MCF 10A (cell line): ENCODE measurements at places on chromosomes 7 and 10. TPM values are rescaled to one million over a fixed set of nuclear protein-coding genes. Genes with fewer than 3 reads are reported as not detected.
A peak's percentile ranks its signal among the peaks of the same experiment; 100 is the strongest.

The LMBR1 gene
- total RNA-seq = 95.6 and 105 TPM in 2 replicates

- no peaks in the 10 kb centered on the region for H3K4me1 ChIP-seq
- H3K4me3 ChIP-seq = no peak overlapping the region
- H3K27me3 ChIP-seq = peaks cover 73% of the 10 kb centered on the region
- H3K27ac ChIP-seq = no peak overlapping the region
- no peak for DNase-seq
Observed at GRCh38 chr7:45224832-45225231, 67.2 kb downstream of the RAMP3 start.

GRCh38 chr10:32948451-32948850 lies 9.6 kb downstream of the ITGB1 start:
- peak overlapping the region; percentile 51 for H3K27ac ChIP-seq
- no peaks in the 10 kb centered on the region for H3K27me3 ChIP-seq
- peaks cover 59% of the 10 kb centered on the region for H3K4me1 ChIP-seq
- H3K4me3 ChIP-seq = no peak overlapping the region

DNA sequence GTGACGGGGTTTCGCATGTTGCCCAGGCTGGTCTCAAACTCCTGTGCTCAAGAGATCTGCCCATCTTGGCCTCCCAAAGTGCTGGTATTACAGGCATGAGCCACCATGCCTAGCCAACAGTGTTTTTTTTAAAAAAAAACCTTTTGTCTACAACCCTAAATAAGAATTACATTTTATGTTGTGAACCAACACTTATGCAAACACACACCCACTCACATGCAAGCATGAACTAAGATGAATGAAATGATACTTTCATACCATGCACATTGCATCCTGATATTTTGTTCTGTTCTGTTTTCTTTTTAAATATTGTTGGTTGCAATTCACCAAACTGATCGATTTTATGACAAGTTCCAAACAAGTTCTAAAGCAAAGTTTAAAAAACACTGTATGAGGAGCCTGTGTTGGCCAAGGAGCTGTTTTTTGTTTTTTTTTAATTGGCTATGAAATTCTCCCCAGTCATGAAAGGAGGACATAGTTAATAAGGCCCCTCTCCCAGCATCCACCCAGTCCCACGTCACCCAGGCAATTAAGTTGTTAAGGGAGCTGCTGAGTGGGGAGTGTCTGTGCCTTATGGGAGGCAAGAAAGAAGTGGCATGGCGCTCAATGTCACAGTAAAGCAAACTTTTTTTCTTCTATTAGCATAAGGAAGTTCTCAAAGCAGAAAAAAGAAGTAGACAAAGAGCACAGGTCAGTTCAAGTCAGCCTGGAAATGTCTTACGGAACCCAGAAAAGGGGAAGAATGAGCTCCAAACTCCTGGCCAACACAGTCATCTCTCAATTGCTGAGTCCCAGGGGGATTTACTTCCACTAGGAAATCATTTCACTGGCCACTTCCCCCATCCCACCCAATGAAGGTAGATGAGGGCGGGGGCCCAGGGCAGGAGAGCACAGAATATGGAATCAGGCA lies 50.1 kb downstream of the NOD1 start:
- H3K4me1 ChIP-seq = no peaks in the 10 kb centered on the region
- peaks cover 39% of the 10 kb centered on the region for H3K36me3 ChIP-seq
- DNase-seq = no peak
- no peaks in the 10 kb centered on the region for H3K27me3 ChIP-seq

DNA sequence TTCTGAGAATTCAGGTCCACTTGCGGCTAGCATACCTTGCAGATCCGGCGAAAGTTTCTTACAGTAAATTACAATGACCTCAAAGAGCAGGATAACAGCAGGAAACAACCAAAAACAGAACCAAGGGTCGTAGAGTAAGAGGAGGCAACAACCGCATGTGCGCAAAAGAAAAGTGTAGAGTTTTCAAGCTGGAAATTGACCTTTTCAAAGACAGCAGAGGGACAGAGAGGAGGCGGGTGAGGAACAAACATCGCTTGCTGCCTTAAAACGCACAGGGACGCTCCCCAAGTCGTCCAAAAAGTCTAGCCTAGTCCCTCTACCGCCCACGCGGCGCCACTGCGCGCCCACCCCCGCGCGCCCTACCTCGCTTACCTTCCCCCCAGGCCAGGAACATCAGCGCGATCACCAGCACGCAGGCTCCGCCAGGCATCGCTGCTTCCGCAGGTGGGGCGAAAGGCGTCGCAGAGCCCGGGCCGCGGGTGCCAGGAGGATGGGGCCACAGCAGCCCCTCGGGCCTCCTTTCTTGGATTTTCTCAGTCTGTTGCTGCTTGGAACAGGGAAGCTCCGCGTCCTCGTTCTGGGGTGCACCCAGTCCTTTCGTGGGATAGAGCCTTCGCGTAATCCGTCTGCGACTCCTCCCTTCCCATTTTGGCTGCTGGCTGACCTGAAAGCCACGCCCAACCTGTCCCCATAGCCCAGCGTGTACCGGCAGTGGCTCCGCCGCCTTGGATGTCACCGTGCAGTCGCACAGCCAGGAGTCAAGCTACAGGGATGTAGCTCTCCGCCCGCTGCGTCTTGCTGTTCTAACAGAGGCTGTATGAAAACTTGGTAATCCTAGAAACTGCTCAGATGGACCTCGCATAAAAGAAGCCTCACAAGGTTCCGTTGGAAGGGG lies at the start of gene VWDE:
Gene VWDE (minus strand): TSS at position 579 of the 895 bp plus-strand sequence. CDS start 149 bp downstream, at position 430.
- peak; percentile 49 for DNase-seq
- H3K4me3 ChIP-seq = peak within 1 kb of the TSS; percentile 75
- H3K27me3 ChIP-seq = peaks cover 16% of the 10 kb centered on the region

GRCh38 chr10:70759781-70760180 lies 25.4 kb downstream of the TBATA start:
- H3K4me3 ChIP-seq = no peak overlapping the region
- peak; percentile 79 for DNase-seq
- no peak overlapping the region for H3K27ac ChIP-seq
- H3K27me3 ChIP-seq = no peaks in the 10 kb centered on the region
- no peaks in the 10 kb centered on the region for H3K36me3 ChIP-seq
- peaks cover 16% of the 10 kb centered on the region for H3K4me1 ChIP-seq

The COL17A1 gene
- 514 and 563 TPM in 2 replicates for total RNA-seq

The CALN1 gene
- total RNA-seq = not detected in 2 replicates

The ITIH5 gene
- not detected in 2 replicates for total RNA-seq

DNA sequence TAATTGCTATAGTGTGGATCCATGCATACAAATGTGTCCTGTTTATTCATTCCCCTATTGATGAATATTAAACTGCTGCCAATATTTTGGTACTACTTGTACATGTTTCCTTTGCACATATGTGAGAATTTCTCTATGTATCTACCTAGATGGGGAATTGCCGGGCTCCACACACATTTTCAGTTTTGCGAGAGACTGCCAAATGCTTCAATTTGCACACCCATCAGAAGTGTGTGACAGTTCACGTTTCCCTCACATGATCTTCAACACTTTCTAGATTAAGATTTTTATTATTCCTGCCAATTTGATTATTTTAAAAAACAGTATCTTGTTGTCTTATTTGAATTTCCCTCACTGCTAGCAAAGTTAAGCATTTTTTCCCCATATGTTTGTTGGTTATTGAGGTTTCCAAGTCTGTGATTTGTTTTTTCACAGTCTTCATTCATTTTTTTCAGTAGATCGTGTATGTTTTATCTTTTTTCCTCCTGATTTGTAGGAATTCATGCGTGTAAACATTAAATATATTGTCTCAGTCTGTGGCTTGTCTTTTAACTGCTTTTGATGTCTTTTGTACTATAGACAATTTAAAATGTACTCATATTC lies 2.4 kb upstream of the KLF14 start:
- H3K4me1 ChIP-seq = no peaks in the 10 kb centered on the region
- no peak overlapping the region for H3K27ac ChIP-seq
- peaks cover 59% of the 10 kb centered on the region for H3K27me3 ChIP-seq
- no peak overlapping the region for H3K4me3 ChIP-seq
- DNase-seq = no peak
- H3K36me3 ChIP-seq = no peaks in the 10 kb centered on the region

DNA sequence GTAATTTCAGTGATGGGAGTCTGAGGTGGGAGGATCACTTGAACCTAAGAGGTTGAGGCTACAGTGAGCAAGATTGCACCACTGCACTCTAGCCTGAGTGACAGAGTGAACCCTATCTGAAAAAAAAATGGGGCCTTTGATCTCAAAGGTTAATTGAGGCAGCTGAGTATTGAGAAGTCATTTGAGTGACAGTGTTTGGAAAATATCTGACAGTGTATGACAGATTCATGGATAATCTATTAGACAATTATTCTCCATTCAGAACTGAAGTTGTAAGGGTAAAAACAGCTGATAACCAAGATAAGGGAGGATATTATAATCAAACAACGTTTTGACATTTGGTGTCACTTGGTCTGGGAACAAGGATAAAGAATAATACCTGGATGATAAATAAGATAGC lies 50.9 kb upstream of the CD36 start:
- H3K36me3 ChIP-seq = no peaks in the 10 kb centered on the region
- H3K4me1 ChIP-seq = peaks cover 17% of the 10 kb centered on the region
- DNase-seq = no peak
- H3K4me3 ChIP-seq = no peak overlapping the region
- no peak overlapping the region for H3K27ac ChIP-seq

The PTTG1IP2 gene
- total RNA-seq = not detected in 2 replicates

GRCh38 chr10:120387326-120387725 lies 69.7 kb upstream of the PLPP4 start:
- no peak for DNase-seq
- H3K27me3 ChIP-seq = peaks cover 12% of the 10 kb centered on the region
- H3K36me3 ChIP-seq = no peaks in the 10 kb centered on the region
- H3K27ac ChIP-seq = no peak overlapping the region
- H3K4me1 ChIP-seq = peaks cover 10% of the 10 kb centered on the region

DNA sequence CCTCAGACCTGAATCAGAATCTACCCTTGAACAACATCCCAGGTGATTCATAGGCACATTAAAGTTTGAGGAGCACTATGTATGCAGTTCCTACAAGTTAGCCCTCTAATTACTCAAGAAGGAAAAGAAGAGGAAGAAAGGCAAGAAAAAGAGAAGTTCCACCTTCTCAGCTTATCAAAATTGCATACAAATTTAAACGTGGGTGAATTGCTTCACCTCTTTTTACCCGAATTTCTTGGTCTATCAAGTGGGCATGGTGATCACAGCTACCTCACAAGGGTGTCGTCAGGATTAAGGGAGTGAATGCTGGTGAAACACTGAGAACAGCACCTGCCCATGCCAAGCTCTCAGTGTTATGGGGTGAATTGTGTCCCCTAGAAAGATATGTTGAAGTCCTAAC lies 43.8 kb upstream of the PAPSS2 start:
- H3K4me3 ChIP-seq = no peak overlapping the region
- no peaks in the 10 kb centered on the region for H3K27me3 ChIP-seq
- no peak overlapping the region for H3K27ac ChIP-seq

The CALML5 gene
- not detected in 2 replicates for total RNA-seq

The VKORC1L1 gene
- total RNA-seq = 28.7 and 32.1 TPM in 2 replicates

GRCh38 chr7:121202834-121203233 lies 126.0 kb upstream of the WNT16 start:
- H3K4me3 ChIP-seq = no peak overlapping the region
- H3K4me1 ChIP-seq = no peaks in the 10 kb centered on the region
- H3K27ac ChIP-seq = no peak overlapping the region
- peaks cover 33% of the 10 kb centered on the region for H3K27me3 ChIP-seq
- no peak for DNase-seq
- H3K36me3 ChIP-seq = no peaks in the 10 kb centered on the region

- peaks cover 8% of the 10 kb centered on the region for H3K27me3 ChIP-seq
- H3K4me3 ChIP-seq = no peak overlapping the region
- no peaks in the 10 kb centered on the region for H3K4me1 ChIP-seq
- no peak for DNase-seq
- no peak overlapping the region for H3K27ac ChIP-seq
Observed at GRCh38 chr10:71157435-71157834, 54.9 kb upstream of the UNC5B start.

The CRTAC1 gene
- not detected in 2 replicates for total RNA-seq

The SCIN gene
- total RNA-seq = not detected in 2 replicates

- no peaks in the 10 kb centered on the region for H3K4me1 ChIP-seq
- no peaks in the 10 kb centered on the region for H3K36me3 ChIP-seq
- H3K27ac ChIP-seq = no peak overlapping the region
- DNase-seq = no peak
- H3K4me3 ChIP-seq = no peak overlapping the region
Observed at GRCh38 chr7:67696878-67697277, 700.2 kb downstream of the TYW1 start.

The OPALIN gene
- not detected in 2 replicates for total RNA-seq

The WDR86 gene
- not detected in 2 replicates for total RNA-seq

- DNase-seq = peak; percentile 65
- no peaks in the 10 kb centered on the region for H3K4me1 ChIP-seq
- H3K4me3 ChIP-seq = no peak overlapping the region
- no peak overlapping the region for H3K27ac ChIP-seq
- H3K27me3 ChIP-seq = no peaks in the 10 kb centered on the region
Observed at GRCh38 chr7:13990319-13990983, 985 bp upstream of the ETV1 start.

The UNCX gene
- total RNA-seq = not detected in 2 replicates

The TRIM50 gene
- not detected in 2 replicates for total RNA-seq

- H3K4me1 ChIP-seq = no peaks in the 10 kb centered on the region
- H3K36me3 ChIP-seq = no peaks in the 10 kb centered on the region
- H3K4me3 ChIP-seq = no peak overlapping the region
Observed at GRCh38 chr7:50411332-50411731, 38.8 kb downstream of the FIGNL1 start.

The DYNC1I1 gene
- not detected in 2 replicates for total RNA-seq

DNA sequence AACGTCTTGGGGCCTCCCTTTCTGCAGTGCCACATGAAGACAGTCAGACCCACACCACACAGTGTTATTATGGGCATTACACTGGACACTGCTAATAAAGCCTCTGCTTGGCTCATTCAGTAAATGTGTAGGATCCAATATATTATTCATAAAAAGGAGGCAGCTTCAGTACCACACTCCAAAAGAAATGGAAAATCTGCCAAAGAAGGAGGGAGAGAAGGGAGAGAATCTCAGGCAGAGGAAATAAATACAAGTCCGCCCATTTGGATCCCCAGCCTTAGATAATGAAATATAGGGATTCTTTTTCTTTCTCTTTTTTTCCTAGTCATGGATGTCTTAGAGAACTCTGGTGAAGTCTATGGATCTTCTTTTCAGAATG lies 162.2 kb downstream of the ELMO1 start:
- no peak overlapping the region for H3K27ac ChIP-seq
- no peaks in the 10 kb centered on the region for H3K36me3 ChIP-seq

GRCh38 chr7:133275446-133276095 lies 22.7 kb downstream of the EXOC4 start:
- H3K27ac ChIP-seq = no peak overlapping the region
- no peaks in the 10 kb centered on the region for H3K27me3 ChIP-seq
- no peak overlapping the region for H3K4me3 ChIP-seq
- peaks cover 6% of the 10 kb centered on the region for H3K4me1 ChIP-seq

- H3K4me1 ChIP-seq = peaks cover 16% of the 10 kb centered on the region
- H3K27me3 ChIP-seq = no peaks in the 10 kb centered on the region
- peak overlapping the region; percentile 61 for H3K4me3 ChIP-seq
- DNase-seq = peak; percentile 87
Observed at GRCh38 chr10:92972066-92972870, 88.3 kb upstream of the CYP26C1 start.

The PIP gene
- not detected in 2 replicates for total RNA-seq

- no peak overlapping the region for H3K4me3 ChIP-seq
- no peaks in the 10 kb centered on the region for H3K4me1 ChIP-seq
- H3K27ac ChIP-seq = no peak overlapping the region
- H3K36me3 ChIP-seq = no peaks in the 10 kb centered on the region
- H3K27me3 ChIP-seq = peaks cover 17% of the 10 kb centered on the region
- peak; percentile 35 for DNase-seq
Observed at GRCh38 chr10:88565072-88565471, 18.0 kb downstream of the RNLS start.

The EIF5AL1 gene
- total RNA-seq = 0.42 and 0.54 TPM in 2 replicates

- no peaks in the 10 kb centered on the region for H3K36me3 ChIP-seq
- no peak overlapping the region for H3K4me3 ChIP-seq
- no peak overlapping the region for H3K27ac ChIP-seq
- DNase-seq = peak; percentile 23
- no peaks in the 10 kb centered on the region for H3K27me3 ChIP-seq
Observed at GRCh38 chr7:14734839-14735321, 167.7 kb downstream of the DGKB start.
